AG08396 (cell line): ENCODE measurements at places on chromosomes 4 and X.

- no peak for DNase-seq
Observed at GRCh38 chr4:113248320-113248719, 198.9 kb downstream of the ANK2 start.

- DNase-seq, result no peak
Observed at GRCh38 chr4:152719801-152720556, 40.2 kb upstream of the TMEM154 start.

DNA sequence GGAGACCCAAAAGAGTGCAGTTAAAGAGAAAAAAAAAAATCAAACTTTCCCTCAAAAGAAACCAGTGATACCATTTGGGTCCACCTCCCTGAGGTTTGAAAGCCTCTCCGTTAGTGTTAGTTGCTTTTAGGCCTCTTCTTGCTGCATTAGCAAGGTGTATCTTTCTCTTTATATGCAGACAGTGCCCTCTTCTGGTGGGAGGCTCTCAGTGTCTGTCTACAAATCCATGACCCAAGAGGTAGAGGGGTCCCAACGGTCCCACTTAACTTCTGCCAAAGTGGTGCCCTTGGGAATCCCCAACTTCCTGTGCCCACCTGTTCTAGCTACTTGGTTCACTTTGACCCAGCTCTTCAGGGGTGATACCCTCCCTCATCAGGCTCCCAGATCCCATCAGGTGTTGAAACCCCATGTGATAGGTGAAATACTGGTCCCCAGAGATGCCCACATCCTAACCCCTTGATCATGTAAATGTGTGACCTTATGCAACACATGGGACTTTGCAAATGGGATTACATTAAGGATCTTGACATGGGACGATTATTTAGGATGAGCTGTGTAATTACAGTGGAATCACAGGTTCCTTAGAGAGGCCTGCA lies 63.7 kb upstream of the CD99 start:
- DNase-seq, result peak; percentile 27

DNA sequence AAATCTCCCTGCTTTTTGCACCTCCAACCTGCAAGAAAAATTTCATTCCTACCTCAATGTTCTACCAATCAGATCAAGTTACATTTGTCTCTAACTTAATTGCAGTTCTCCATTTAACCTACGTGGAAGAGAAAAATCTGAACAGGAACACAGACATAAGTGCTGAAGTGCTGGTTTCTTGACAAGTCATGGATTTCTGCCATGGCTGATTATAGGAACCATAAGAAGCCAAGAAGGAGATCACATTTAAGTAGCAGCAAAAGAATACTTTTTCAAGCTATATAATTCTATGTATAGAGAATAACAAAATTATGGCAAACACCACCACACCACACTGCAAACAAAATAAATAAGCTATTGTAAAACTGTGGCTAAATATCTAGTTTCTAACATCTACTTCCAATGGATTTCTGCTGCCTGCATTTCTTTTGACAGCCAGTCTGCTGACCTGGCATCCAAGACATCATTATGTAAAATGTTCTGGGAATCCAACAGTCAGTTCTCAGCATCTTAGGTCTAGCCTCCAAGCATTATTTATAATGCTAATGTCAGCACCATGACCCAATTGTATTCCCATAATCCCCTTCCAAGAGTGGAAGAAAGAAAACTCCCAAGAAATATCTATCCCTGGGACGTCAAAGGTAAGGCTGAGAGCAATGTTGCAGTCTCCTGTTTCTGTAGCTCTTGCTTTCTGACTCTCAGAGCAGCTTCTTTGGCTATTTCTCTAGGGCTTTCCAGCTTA lies 50.8 kb upstream of the GAB1 start:
- DNase-seq, result no peak

DNA sequence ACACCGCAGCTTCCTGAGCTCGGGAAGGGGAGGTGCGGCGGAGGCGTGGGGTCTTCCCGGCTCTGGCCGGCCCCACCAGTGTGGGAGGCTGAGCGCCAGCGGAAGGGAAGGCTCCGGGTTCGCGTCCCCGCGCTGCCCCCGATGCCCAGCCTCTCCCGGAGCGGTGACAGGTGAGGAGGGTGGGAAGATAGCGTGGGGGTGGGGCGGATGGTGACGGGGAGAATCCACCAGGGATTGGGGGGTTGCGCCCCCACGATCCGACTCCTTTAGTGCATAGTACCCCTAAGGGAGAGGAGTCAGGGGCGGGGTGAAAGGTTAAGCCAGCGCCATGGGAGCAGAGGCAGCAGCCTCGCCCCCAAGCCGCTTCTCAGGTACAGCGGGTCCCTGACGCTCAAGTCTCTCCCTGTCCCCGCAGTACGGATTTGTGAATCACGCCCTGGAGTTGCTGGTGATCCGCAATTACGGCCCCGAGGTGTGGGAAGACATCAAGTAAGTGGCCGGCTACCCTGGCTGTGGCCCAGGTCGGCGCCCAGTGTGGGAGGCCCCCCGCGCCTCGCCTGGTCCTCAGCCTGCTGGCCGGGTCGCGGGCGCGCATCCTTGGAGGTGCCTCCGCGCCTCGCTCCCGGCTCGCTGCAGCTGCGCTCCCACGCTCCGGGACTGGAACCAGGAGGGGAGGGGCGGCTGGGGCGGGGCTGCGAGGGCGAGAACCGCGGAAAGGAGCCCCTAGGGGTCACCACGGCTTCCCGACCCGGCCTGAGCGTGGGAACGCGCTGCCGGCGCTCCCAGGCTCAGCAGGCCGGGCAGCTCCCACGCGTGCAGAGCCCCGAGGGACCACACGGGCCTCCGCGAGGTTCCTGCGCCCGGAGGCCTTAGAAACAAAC lies 791 bp downstream of the GUCY1B1 start:
- peak; percentile 41 for DNase-seq

GRCh38 chrX:112812741-112813140 lies 27.9 kb downstream of the AMOT start:
- DNase-seq, result no peak

DNA sequence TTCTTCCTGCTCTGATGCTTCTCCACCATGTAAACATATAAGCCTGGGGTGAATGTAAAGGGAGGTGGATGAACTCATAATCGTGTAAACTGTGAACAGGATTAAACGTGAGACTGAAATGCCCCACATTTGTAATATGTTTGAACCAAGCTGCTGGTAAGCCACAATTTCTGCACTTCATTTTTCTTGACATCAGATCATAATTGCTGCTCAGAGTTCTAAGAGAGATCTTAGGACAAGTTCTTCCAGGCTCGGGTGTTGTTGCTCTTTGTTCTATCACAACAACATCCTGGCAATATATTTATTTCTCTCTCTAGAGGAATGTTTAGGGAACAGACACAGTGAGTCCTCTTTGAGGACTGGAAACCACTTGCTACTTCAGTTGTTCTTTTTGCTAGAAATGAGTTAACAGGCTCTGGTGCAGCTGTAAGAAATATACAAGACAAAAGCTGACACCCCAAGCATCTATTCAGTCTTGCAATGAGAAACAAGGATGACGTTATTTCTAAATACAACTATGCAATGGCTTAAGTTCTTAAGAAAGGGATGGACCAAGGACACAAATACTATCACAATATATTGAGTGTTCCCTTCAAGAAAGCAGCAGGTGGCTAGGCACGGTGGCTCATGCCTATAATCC lies 59.6 kb downstream of the LNX1 start:
- no peak for DNase-seq

- DNase-seq, result no peak
Observed at GRCh38 chrX:101430457-101431078, 22.5 kb downstream of the HNRNPH2 start.

DNA sequence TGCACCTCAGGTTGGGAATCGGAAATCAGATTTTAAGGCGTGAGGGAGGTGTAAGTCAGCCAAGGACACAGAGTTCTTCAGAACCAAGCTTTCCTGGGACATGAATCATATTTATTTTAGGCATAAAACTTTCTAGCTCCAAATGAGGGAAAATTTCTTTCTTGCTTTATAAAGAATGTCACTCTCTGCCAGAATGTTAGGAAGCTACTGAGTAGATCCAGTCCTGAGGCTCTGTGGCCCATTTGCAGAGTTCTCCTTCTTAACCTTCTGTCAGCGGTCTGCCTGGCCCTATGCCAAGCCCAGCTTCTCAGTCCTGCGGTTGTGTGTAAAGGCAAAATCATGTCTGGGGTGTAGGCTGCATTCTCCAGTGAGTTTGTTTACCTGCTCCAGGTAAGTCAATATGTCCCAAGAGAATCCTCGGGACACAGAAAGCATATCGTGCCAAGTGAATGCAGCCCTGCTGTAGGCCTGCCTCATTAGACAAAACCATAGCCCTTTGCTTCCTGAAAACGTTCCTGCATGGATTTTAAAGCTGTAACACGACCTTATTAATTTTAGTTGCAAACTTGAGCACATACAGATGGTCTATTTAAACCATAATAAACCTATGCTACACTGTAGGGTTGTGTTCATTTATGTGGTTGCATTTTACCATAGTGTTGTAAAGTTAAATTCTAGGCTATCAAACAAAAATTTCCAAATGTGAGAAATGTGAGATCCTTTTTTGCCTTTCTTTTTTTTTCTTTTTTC lies 29.2 kb upstream of the CCNI start:
- no peak for DNase-seq

DNA sequence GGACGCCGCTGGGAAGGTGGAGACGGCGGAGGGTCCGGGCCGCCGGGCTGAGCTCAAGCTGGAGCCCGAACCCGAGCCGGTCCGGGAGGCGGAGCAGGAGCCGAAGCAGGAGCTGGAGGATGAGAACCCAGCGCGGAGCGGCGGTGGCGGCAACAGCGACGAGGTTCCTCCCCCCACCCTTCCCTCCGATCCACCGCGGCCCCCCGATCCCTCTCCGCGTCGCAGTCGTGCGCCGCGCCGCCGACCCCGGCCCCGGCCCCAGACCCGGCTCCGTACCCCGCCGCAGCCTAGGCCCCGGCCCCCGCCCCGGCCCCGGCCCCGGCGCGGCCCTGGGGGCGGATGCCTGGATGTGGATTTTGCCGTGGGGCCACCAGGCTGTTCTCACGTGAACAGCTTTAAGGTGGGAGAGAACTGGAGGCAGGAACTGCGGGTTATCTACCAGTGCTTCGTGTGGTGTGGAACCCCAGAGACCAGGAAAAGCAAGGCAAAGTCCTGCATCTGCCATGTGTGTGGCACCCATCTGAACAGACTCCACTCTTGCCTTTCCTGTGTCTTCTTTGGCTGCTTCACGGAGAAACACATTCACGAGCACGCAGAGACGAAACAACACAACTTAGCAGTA lies 483 bp downstream of the USP27X start:
- no peak for DNase-seq

- DNase-seq, result no peak
Observed at GRCh38 chr4:28228561-28229491, 1368.2 kb downstream of the STIM2 start.

GRCh38 chrX:66024092-66024467 lies 15.8 kb downstream of the VSIG4 start:
- DNase-seq, result no peak

DNA sequence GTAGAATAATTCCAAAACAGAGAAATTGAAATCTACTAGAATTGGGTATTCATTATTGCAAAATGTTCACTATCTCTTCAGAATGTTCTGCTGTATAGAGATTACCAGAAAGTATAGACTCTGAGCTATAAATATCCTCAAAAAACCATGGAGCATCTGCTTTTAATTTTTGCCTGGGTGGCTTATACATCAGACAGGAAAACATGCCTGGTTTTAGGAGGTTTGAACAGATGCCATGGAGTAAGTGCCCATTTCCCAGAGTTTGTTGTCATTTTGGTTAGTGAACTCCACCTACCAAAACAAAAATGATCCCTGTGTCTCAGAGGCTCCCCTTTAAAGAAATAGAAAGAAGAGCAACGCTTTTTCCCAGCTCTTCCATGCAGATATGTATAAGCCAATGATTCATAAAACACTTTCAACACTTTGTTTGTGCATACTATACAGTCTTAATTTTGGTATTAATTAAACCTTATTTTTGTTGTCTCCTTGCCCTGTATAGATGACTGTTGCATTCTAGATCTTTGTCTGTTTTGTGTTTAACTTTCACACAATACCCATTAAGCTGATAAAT lies 68.7 kb downstream of the MEPE start:
- DNase-seq, result no peak

GRCh38 chr4:21946858-21947257 lies 1.7 kb downstream of the KCNIP4 start:
- DNase-seq, result no peak

DNA sequence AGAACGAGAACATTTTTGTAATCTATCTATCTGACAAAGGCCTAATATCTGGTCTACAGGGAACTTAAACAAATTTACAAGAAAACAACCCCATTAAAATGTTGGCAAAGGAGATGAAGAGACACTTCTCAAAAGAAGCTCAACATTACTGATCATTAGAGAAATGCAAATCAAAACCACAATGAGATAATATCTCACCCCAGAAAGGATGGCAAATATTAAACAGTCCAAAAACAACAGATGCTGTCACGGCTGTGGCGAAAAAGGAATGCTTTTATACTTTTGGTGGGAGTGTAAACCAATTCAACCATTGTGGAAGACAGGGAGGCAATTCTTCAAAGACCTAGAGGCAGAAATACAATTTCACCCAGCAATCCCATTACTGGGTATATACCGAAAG lies 2284.8 kb downstream of the ARAP2 start:
- DNase-seq, result no peak

DNA sequence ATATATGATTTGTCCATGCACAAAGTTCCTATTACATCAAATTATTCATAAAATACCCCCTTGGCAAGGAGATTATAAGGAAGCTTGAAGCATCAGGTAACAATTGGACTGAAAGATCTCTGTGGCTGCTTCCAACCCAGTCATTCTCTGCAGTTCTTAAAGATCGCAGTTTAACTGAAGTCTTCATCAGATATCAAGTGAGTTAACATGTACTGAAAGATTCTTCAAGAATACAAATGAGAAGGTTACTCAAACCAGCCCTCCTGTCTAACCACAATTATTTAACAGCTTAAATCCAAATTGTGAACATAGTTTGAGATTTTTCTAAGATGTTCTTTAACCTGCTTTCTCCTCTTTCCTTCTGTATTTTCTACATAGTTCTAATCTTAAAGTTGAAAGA lies 56.1 kb downstream of the SLC10A7 start:
- DNase-seq, result no peak

DNA sequence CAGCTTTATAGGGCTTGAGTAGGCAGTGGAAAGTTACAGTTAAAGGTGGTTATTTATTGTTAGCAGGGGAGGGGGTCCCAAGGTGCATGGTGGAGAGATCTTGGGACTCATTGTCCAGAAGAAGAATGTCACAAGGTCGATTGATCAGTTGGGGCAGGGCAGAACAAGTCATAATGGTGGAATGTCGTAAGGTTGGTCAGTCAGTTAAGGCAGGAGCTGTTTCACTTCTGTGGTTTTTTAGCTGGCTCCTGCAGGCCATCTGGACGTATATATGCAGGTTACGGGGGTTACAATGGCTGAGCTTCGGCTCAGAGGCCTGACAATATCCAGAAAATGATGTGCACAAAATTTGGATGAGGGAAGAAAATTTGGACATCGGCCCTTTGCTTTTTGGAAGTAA lies 7.1 kb downstream of the OFD1 start:
- no peak for DNase-seq

- DNase-seq, result no peak
Observed at GRCh38 chr4:73692701-73693100, 47.7 kb upstream of the CXCL8 start.

- DNase-seq, result no peak
Observed at GRCh38 chrX:155865193-155865592, 16.0 kb upstream of the VAMP7 start.
